Temporal lobe (tissue), 4 donors: ENCODE measurements at places on chromosomes 5 and 9. TPM values are rescaled to one million over a fixed set of nuclear protein-coding genes. Genes with fewer than 3 reads are reported as not detected.

PCDHB7 gene
- 8.9 TPM for total RNA-seq

IL9 gene
- total RNA-seq = not detected

VCP gene
- total RNA-seq = 141 TPM

PIP5K1B gene
- total RNA-seq = 4.9 TPM

IL13 gene
- not detected for total RNA-seq

AIF1L gene
- 14.0 TPM for total RNA-seq

C1QTNF3 gene
- 12.5 TPM for total RNA-seq

CDC20B gene
- 0.25 TPM for total RNA-seq

NMUR2 gene
- total RNA-seq = not detected

IL17B gene
- not detected for total RNA-seq

CHMP5 gene
- total RNA-seq = 85.6 TPM

PCDHAC2 gene
- 28.8 TPM for total RNA-seq

SLC34A3 gene
- total RNA-seq = not detected

TAF1L gene
- 0.25 TPM for total RNA-seq

DMAC1 gene
- 19.7 TPM for total RNA-seq

PLCXD3 gene
- 7.6 TPM for total RNA-seq

S100Z gene
- not detected for total RNA-seq
